ENCODE measurements at places on chromosomes 7 and 10.

GRCh38 chr7:143413123-143413522 is 4.5 kb upstream of the EPHA1 start:
- no peak for DNase-seq

DNA sequence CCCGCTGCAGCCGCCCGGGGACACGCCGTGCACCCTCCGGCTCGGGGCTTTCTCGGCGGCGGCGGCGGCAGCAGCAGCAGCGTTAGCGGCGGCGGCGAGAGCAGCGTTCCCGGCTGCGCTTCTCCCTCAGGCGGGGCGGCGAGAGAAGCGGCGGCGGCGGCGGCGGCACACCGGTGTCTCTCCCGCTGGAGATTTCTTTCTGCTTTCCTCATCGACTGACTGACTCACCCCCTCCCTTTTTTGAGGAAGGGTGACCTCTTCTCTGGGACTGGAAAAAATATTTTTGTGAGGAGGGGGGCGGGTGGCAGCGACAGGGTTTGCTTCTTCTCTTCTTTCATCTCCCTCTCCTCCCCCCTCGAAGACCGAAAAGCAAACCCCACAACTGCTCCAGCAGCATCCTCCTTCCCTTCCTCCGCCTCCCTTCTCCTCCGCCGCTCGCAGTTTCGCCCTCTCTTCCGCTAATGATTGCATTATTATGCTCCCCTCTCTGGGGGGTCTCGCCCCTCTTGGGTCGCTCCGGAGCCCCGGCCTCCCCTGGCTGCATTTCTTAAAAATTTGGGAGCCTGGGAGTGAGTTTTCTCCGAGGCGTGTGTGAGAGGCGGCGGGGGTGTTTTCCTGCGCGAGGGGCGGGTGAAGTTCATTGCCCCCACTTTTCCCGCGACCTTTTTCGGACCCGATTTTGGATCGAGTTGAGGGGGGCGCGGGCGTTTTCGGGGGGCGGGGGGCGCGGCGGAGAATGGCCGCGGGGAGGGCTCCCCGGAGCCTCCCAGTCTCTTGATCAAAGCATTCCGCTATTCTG is 411 bp downstream of the AUTS2 start:
- peak; percentile 46 for DNase-seq

DNA sequence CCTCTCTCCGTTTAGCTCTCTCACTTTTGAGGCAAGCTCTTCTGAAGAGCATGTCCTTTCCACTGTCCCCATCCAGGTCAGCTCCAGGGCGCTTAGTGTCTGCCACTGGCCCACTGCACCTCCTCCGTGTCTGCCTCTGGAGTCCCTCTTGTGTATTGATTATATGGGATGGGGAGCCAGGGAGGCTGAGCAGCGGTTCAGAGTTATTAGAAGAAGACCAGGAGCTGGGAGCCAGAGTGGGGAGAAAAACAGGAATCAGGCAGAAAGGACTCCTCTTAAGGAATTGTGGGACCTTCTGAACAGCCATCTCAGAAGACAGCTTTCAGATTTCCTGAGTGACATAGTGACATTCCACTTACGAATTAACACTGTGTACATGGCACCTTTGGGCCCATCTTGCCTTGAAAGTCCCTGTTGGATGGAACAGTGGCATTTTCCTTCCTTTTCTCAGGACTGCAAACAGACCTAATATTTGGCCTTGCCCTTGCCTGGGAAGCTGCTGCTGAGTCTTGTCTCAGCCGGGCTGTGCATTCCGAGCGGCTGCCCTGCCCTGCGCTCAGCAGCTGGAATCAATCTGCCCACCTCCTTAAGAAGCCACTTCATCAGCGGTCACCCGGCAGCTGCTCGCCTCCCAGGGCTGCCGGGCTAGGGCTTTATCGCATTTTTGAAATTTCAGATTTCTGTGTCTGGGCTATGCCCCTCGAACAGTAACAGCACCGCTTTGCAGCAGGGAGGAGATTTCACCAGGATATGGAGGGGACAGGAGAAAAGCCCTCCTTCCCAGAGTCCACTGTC is 81.1 kb upstream of the PRKG1 start:
- no peak for DNase-seq

- peak; percentile 81 for DNase-seq
Observed at GRCh38 chr7:32142649-32143048, 72.4 kb upstream of the PDE1C start.

DNA sequence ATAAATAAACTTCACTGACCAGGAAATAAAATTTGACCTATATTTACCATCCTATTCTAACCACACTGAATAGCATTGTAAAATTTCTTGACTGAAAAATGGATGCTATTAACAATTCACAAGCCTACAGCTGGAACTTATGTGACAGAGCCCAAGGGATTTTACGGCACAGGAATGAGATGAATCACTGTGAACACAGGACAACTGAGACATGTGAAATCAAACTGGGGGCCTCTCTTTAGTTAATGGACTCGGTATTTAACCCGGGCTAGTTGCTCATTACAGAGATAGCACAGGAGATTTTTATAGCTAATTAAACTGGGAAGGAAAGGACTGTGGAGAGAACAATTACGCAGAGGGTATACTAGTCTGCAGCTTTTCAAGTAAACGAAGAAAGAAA is 100.6 kb downstream of the MICU1 start:
- DNase-seq = no peak

DNA sequence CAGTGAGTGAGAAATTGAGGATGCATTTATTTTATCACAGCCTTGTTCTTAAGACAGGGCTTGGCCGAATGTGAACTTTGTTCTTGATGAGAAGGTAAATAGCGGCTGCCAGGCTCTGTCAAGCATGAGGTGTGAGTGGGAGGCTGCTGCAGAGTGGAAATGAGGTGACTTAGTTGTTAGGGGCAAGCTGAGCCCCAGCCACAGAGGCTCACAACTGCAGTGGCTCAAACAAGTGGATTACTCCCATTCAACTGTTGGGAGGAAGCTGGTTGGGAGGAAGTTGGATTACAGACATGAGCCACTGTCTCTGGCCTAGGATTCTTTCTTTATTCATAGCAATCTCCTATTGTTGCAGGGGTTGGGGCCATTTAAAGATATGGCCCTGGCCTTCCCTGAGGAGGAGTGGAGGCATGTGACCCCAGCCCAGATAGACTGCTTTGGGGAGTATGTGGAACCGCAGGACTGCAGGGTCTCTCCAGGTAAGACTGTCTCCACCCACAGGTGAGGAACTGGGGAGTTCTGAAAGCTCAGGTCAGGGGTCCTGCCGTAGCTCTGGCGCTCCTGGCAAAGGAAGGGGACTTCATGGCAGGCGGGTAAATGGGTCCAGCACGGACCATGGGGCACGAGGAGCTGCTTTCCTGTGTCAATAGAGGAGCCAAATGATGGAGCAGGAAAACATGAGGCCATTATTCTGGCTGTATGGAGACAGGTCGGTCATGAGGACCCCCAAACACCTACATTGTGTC is 7.1 kb downstream of the ZSCAN25 start:
- DNase-seq = no peak
